Heart left ventricle (tissue), 16 donors: ENCODE measurements at places on chromosomes 5 and 9.

- H3K4me3 ChIP-seq: no peak overlapping the region
- peaks cover 56% of the 10 kb centered on the region for H3K36me3 ChIP-seq
- no peak overlapping the region for H3K27ac ChIP-seq
- DNase-seq: no peak
- H3K4me1 ChIP-seq: no peaks in the 10 kb centered on the region
Measured at GRCh38 chr9:99011161-99011709, 67.5 kb downstream of the COL15A1 start.

DNA sequence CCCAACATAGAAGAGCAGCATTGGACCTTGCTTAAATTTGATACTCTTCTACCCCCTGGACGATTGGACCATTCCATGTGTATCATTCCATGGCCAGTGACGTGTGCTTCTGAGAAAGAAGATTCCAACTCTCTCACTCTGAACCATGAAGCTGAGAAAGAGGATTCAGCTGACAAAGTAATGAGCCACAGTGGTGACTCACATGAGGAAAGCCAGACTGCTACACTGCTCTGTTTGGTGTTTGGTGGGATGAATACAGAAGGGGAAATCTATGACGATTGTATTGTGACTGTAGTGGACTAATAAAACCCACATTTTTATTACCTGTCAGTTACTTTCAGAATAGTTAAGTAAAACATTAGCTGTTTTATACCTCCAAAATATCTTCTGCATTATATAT, 7.5 kb downstream of the HSPA5 start:
- DNase-seq: no peak
- H3K27ac ChIP-seq: no peak overlapping the region
- no peak overlapping the region for H3K4me3 ChIP-seq
- H3K36me3 ChIP-seq: no peaks in the 10 kb centered on the region
- peaks cover 31% of the 10 kb centered on the region for H3K4me1 ChIP-seq

GRCh38 chr5:123710031-123710430, 198.1 kb downstream of the CSNK1G3 start:
- H3K4me3 ChIP-seq: no peak overlapping the region
- H3K36me3 ChIP-seq: no peaks in the 10 kb centered on the region
- no peak overlapping the region for H3K27ac ChIP-seq
- H3K27me3 ChIP-seq: no peaks in the 10 kb centered on the region
- DNase-seq: no peak

GRCh38 chr9:126304971-126305320, 21.7 kb upstream of the MVB12B start:
- no peaks in the 10 kb centered on the region for H3K27me3 ChIP-seq
- H3K4me3 ChIP-seq: no peak overlapping the region
- no peak overlapping the region for H3K27ac ChIP-seq
- H3K36me3 ChIP-seq: no peaks in the 10 kb centered on the region

- peaks cover 13% of the 10 kb centered on the region for H3K4me1 ChIP-seq
- no peak for DNase-seq
- no peaks in the 10 kb centered on the region for H3K36me3 ChIP-seq
- peak overlapping the region; percentile 56 for H3K27ac ChIP-seq
Measured at GRCh38 chr5:124402144-124402581, 344.3 kb downstream of the ZNF608 start.

GRCh38 chr9:111957856-111958631, 61.4 kb downstream of the UGCG start:
- H3K27ac ChIP-seq: no peak overlapping the region
- H3K4me1 ChIP-seq: peaks cover 12% of the 10 kb centered on the region

DNA sequence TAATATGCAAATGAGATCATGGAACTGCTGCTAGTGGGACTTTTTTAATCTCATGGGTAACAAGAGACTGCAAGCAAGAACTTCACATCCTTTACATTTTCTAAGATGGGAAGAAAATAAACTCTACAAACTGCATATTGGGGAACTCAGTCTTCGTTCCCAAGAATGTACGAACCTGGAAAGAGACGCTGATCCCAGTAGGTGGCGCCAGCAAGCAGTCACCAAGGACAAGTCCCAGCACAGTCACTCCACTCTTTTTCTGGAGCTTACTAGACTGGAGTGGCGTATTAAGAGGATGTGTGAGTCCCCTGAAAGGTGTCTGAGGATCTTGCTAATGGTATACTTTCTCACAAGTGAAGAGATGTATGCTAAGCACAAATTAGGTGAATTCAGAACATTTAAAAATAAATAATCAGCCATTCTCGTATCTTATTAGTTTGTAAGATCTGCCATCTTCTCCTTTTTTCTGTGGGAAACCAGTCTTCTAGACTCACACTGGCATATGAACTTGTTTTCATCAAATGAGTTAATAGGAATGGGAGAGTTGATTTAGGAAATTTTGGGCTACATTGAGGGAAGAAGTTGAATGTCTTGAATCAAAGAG, 16.0 kb upstream of the PUM3 start:
- no peaks in the 10 kb centered on the region for H3K27me3 ChIP-seq
- peak; percentile 50 for DNase-seq
- H3K36me3 ChIP-seq: no peaks in the 10 kb centered on the region
- H3K4me3 ChIP-seq: no peak overlapping the region

GRCh38 chr9:98330831-98331230, 75.4 kb upstream of the TBC1D2 start:
- no peak overlapping the region for H3K4me3 ChIP-seq
- H3K4me1 ChIP-seq: no peaks in the 10 kb centered on the region
- H3K27me3 ChIP-seq: peaks cover 3% of the 10 kb centered on the region
- no peaks in the 10 kb centered on the region for H3K36me3 ChIP-seq

DNA sequence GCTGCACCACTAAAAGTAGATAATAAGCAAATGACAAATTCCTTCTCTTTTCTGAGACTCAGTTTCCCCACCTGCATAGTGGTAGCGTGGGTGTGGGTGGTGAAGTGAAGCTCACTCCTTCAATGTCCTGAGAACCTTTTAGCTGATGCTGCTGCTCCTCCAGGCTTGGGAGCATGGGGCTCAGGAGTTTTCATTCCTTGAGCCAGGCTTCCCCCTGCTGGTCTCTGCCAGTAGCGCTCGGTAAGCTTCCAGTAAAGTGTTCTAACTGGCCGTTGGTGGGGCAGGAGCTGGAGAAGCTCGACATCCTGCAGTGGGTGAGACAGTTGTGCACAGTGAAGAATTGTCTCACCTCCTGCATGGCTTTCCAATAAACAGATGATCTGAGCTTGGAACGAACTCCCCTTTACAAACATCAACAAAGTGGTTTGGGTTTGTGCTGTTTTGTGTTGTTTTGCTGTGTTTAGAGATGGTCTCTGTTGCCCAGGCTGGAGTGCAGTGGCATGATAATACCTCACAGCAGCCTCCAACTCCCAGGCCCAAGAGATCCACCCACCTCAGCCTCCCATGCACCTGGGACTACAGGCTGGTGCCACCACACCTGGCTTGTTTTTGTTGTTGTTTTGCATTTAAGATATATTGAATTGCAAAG, 34.6 kb downstream of the SPARC start:
- no peak overlapping the region for H3K27ac ChIP-seq
- H3K4me3 ChIP-seq: no peak overlapping the region
- DNase-seq: peak; percentile 86
- no peaks in the 10 kb centered on the region for H3K4me1 ChIP-seq
- no peaks in the 10 kb centered on the region for H3K36me3 ChIP-seq

GRCh38 chr5:67289763-67290521, 93.3 kb upstream of the CD180 start:
- no peaks in the 10 kb centered on the region for H3K36me3 ChIP-seq
- no peak overlapping the region for H3K4me3 ChIP-seq
- peak; percentile 15 for DNase-seq

- H3K36me3 ChIP-seq: peaks cover 65% of the 10 kb centered on the region
- H3K27ac ChIP-seq: no peak overlapping the region
- no peak for DNase-seq
- no peaks in the 10 kb centered on the region for H3K4me1 ChIP-seq
- H3K4me3 ChIP-seq: no peak overlapping the region
Measured at GRCh38 chr9:99966716-99967115, 60.3 kb downstream of the STX17 start.

GRCh38 chr5:82426464-82427154, 148.5 kb upstream of the RPS23 start:
- H3K4me1 ChIP-seq: no peaks in the 10 kb centered on the region
- no peak for DNase-seq
- H3K36me3 ChIP-seq: no peaks in the 10 kb centered on the region
- no peak overlapping the region for H3K27ac ChIP-seq
- H3K4me3 ChIP-seq: no peak overlapping the region

DNA sequence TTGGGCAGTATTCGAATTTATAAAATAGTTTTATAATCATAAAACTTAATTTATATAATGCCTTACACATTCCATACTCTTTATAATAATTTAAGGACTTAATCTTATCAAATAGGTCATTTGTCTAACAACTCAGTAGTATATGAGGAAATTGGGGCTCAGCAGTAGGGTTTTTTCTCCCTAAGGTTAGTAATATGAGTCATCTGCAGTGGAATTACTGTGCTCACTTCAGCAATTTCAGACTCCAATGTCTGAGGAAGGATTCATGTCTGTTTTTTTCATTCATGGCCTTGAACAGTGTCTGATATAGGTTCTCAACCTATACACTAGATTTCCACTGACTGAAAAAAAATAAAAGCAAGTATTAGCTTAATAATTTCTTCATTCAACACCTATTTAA, 7.4 kb downstream of the DMRTA1 start:
- H3K4me1 ChIP-seq: no peaks in the 10 kb centered on the region
- no peak overlapping the region for H3K4me3 ChIP-seq
- H3K36me3 ChIP-seq: no peaks in the 10 kb centered on the region
- H3K27ac ChIP-seq: no peak overlapping the region
- no peak for DNase-seq
- no peaks in the 10 kb centered on the region for H3K27me3 ChIP-seq

- H3K4me3 ChIP-seq: no peak overlapping the region
- H3K4me1 ChIP-seq: no peaks in the 10 kb centered on the region
- no peaks in the 10 kb centered on the region for H3K27me3 ChIP-seq
- peaks cover 5% of the 10 kb centered on the region for H3K36me3 ChIP-seq
Measured at GRCh38 chr9:3285365-3286161, 240.2 kb downstream of the RFX3 start.

- no peak overlapping the region for H3K27ac ChIP-seq
- H3K4me3 ChIP-seq: no peak overlapping the region
- no peak for DNase-seq
- H3K4me1 ChIP-seq: peaks cover 76% of the 10 kb centered on the region
- no peaks in the 10 kb centered on the region for H3K27me3 ChIP-seq
Measured at GRCh38 chr5:149760854-149761187, 30.7 kb downstream of the PPARGC1B start.

DNA sequence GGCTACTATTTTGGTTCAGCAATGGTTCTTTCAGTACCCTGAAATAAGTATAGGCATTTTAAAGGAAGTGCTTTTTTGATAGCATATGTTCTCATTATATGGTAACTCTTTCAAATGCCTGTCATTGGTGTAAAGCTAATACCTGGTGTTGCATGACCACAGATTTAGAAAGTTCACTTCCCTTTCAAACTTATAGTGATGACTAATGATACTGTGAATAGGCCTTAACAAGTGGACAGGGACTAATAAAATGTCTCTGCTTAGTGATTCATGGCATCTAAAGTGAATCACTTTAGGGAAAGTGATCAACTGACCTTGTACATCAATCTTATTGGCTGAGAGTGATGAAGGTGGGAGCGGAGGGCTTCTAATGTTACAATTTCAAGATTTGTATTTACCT, 21.6 kb downstream of the MRPL22 start:
- no peaks in the 10 kb centered on the region for H3K4me1 ChIP-seq
- H3K4me3 ChIP-seq: no peak overlapping the region
- no peak for DNase-seq
- H3K36me3 ChIP-seq: peaks cover 91% of the 10 kb centered on the region

GRCh38 chr5:34978681-34979080, 49.3 kb downstream of the DNAJC21 start:
- no peak overlapping the region for H3K4me3 ChIP-seq
- H3K4me1 ChIP-seq: no peaks in the 10 kb centered on the region
- H3K27me3 ChIP-seq: no peaks in the 10 kb centered on the region
- no peak overlapping the region for H3K27ac ChIP-seq
- DNase-seq: no peak

- H3K4me1 ChIP-seq: no peaks in the 10 kb centered on the region
- no peak overlapping the region for H3K27ac ChIP-seq
- DNase-seq: no peak
- H3K4me3 ChIP-seq: no peak overlapping the region
- no peaks in the 10 kb centered on the region for H3K27me3 ChIP-seq
Measured at GRCh38 chr9:108612513-108612912, 243.3 kb downstream of the ACTL7B start.

- H3K27me3 ChIP-seq: no peaks in the 10 kb centered on the region
- H3K36me3 ChIP-seq: no peaks in the 10 kb centered on the region
- peaks cover 24% of the 10 kb centered on the region for H3K4me1 ChIP-seq
- H3K27ac ChIP-seq: peak overlapping the region; percentile 89
Measured at GRCh38 chr9:32384002-32384363, 460 bp upstream of the ACO1 start.
